ENCODE measurements at places on chromosomes 1 and 21.

DNA sequence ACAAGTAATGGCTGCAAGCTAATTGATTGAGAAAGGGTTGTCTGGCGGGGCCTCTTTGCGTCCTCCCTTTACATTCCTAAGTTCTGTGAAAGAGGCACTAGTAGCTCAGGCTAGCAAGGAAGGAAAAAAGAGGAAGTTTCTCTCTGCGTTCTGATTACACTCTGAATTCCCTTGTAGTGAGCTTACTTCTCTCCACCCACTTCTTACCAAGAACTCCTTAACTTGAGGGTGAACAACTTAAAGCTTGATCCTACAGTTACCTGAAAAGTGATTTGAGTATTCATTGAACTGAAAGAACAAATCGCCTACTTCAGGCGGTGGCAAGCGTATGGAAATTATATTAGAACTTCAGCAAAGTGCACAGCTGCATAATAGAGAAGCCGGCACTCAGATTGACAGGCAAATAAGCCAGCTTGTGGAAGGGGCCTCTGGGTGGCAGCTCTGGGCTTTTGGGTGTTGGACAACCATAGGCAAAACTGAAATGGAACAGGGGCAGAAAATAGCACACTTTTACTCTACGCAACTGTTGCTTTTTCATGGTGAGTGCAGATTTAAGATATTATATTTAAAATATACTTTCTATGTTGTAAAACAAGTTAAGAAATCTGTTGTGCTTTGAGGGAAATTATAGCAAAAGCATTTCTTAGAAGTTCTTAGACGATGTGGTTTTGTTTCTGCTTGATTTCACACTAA is 464.5 kb downstream of the USP25 start:
- peak; percentile 91 for DNase-seq

DNA sequence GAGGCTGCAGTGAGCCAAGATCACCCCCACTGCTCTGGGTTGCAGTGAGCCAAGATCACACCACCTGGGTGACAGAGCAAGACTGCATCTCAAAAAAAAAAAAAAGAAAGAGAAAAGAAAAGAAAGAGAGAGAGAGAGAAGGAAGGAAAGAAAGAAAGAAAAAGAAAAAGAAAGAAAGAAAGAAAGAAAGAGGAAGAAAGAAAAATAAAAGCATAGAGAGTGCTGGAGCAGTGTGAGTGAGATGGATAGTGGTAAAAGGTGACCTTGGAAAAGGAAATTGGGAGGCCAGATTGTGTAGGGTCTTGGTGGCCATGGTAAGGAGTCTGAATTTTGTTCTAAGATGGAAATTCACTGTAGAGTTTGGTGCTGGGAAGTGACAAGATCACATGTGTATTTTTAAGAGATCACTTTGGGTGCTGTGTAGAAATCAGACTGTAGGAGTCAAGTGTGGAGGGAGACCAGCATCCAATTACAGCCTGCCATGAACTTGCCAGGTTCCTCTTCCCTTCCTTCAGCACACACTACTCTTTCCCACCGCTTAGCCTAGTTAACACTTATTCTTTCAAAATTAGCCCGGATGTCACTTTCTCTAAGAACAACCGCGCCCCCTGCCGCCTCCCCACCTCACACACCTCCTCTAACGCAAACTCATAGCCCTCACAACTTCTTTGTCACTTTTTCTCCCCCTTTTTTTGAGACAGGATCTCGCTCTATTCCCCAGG is 17.9 kb downstream of the MTX1 start:
- DNase-seq = peak; percentile 91

DNA sequence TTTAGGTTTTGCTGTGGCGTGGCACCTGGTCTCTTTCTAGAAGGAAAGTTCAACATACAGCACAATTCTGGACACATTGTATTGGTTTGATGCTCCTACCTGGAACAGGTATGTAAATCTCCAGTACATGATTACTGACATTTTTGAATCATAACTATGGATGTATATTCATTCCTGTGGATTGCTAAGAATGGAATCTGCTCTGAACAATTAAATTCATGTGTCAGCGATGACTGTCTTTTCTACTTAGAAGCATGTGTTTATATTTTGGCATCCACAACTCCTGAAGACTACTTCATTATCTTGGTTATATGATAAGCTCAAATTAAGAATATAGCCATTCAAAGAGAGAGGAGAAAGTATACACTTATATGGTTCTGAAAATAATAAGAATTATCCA is 291.8 kb downstream of the CHRM3 start:
- no peak for DNase-seq

DNA sequence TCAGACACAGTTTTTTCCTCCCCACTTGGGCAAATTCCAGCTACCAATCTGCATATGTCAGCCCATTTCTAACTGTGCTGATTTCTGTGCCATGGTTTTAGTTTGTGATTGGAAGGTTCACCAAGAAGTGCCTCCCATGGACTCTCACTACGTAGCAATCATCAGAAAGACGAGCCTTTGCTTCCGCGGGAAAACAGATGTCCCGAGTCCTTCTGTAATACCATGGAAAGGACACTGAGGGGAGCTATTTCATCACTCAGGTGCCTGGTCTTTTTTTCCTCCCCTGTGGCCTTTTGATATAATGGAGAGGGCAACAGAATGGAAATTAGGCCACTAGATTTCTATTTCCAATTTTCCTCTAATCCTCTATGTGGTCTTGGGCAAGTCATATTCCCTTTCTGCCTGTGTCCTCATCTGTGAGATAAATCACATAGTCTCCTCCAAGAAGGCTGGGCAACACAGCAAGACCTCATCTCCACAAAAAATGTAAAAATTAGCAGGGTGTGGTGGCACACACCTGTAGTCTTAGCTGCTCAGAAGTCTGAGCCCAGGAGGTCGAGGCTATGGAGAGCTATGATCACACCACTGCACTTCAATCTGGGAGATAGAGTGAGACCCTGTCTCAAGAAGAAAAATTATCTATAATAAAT is 24.8 kb downstream of the LEMD1 start:
- DNase-seq = peak; percentile 35

- no peak for DNase-seq
These were observed 183.4 kb downstream of the TNFSF18 start for GRCh38 chr1:172867216-172867818.
